ENCODE measurements at places on chromosomes 5 and 9.
A peak's percentile ranks its signal among the peaks of the same experiment; 100 is the strongest.

GRCh38 chr5:87389296-87390034 lies 23.3 kb downstream of the CCNH start:
- DNase-seq, result no peak

DNA sequence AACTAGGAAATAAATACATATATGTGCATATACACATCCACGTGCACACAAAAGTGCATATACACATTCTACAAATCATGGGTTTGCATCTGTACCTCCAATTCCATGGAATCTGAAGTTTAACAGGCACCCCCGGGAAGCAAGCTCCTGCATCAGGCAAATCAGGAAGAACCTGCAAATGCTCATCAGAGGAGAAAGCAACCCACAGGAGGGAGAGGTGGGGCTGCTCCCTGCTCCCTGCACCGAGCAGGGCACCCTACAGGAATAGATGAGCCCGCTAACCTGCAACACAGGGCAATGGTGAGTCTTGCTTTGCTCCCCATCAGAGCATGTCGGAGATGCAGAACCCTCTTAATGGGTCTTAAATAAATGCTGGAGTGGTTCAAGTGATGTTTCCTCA lies 151.3 kb downstream of the DAB2IP start:
- DNase-seq, result no peak

DNA sequence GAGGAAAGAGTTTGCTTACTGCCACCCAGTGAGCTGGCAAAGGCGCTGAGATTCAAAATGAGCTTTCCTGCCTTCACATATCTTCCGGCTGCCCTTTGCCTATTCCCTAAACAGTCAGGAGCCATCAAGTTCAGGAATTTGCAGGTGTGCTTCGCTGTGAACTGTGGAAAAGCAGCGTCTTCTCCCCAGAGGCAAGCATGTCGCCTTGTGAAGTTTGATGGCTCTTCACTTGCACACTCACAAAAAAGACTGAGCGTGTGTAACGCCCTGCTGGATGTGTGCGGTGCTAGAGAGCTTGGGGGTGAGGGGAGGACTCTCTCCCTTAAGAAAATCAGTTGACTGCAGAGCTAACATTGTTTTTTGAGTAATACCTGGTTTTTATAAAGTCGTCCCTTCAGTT lies 288.7 kb downstream of the DOCK8 start:
- DNase-seq, result no peak

DNA sequence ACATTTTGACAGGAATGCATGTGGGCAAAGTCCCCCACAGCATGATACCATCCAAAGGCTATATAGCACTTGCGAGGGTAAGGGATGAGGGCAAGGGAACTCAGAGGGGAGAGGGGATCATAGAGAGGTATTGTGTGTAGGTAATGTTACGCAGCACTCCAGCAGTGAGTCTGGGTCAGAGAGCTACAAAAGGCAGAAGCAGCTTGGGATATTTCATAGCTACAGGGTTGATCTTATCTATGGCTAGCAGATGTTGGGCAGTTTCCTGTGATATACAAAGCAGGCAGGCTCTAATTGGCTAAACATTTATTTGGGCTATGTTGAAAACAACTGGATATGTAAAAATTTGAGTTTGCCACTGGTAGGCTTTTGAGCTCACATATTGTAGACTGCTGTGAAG lies 17.8 kb upstream of the SLCO4C1 start:
- DNase-seq, result no peak

- peak; percentile 92 for DNase-seq
Measured at GRCh38 chr5:159878988-159879471, 37.3 kb upstream of the ADRA1B start.

DNA sequence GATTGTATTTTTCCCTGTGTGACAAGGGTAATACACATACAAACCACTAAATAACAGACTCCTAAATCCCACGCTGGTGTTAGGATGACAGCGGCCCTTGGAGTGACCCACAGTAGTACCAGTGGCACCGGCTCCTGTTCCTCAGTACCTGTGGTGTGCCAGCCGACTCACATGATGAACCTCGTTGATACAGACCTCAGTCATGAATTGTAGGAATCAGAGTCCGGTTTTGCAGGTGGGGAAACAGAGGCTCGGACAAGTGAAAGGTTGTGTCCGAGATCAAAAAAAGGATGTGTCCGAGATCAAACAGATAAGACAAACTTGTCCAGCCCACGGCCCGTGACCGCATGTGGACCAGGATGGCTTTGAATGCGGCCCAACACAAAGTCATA lies 78.0 kb downstream of the AMBP start:
- DNase-seq, result no peak

DNA sequence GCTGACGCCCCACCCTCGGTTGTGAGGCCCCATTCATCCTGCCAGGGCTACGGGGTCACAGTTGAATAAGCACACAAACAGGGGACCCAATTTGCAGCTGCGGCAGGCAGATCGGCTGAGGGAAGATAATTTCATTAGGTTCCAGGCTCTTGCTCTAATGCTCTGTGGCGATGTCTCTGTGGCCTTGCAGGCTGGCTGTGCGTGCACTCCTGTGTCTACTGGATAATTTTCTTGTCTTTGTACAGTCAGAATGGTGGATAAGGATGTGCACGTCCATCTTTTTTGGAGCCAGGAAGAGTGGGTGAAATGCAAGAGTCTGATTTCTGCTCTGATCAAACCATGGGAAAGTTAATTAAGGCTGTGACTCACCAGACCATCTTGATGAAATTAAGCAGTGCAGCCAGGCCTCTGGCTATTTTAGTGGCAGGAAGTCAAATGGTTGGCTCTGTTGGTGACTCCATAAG lies 39.2 kb downstream of the NSG2 start:
- DNase-seq, result no peak

DNA sequence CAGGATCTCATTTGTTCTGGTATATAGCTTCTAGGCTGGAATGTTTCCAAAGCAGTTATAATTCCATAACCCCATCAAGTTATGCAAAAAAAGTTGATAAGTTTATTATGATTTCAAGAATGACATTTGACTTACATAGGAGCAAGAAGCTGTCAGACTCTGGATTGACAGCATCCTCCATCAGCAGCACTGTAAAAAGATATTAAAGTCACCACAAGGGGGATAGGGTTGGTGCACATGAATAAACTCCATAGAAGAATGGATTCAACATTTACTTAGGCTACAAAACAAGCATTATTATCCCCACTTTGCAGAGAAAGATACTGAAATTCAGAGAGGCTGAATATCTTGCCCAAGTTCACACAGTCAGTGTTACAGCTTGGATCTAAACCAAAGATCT lies 208.9 kb upstream of the SLC30A5 start:
- peak; percentile 17 for DNase-seq

- peak; percentile 7 for DNase-seq
Measured at GRCh38 chr5:26940994-26941393, 97.4 kb downstream of the CDH9 start.

GRCh38 chr9:116998305-116998704 lies 311.2 kb downstream of the TRIM32 start:
- peak; percentile 1 for DNase-seq

DNA sequence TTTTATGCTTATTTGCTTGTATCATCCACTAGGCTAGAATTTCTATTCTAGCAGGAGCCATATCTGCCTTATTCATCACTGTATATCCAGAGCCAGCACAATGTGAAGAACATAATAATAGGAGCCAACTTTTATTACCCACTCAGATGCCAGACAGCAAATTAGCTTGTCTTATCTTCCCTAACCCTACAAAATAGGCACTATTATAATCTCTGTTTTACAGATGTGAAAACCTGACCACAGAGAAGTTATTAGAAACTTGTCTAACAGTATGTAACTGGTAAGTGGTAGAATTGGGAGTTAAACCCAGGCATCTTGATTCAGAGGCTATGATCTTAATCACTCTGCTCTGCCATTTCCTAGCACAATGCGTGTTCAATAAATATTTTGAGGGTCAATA lies 579.5 kb downstream of the CAAP1 start:
- DNase-seq, result no peak

DNA sequence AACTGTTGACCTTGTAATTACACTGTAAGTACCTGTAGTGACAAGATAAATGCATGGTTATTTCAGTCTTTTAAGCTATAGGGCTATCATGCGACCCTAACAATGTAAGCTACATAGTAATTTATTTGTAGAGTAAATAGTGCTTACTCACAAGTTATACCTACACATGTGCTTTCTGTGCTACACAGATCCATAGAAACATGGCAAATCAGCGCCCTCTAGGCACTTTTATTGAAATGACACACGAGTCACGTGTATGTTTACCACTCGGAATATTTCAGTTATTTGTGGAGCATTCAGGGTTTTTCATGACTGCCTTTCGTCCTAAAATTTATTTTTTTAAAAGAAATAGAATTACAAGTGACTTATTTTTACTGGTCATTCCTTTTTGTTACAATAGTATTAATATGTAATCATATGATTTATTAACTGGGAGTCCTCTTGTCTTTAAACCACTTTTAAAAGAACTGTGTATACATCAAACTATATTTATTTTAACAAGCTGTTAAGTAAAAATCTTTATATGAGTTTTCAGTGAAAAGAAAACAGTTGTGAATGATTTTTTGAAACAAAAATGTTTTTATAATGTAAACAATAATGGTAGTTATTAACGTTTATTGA lies 1242.3 kb upstream of the WWC1 start:
- peak; percentile 71 for DNase-seq

GRCh38 chr9:38682713-38683112 lies 37.2 kb downstream of the FAM240B start:
- peak; percentile 84 for DNase-seq

DNA sequence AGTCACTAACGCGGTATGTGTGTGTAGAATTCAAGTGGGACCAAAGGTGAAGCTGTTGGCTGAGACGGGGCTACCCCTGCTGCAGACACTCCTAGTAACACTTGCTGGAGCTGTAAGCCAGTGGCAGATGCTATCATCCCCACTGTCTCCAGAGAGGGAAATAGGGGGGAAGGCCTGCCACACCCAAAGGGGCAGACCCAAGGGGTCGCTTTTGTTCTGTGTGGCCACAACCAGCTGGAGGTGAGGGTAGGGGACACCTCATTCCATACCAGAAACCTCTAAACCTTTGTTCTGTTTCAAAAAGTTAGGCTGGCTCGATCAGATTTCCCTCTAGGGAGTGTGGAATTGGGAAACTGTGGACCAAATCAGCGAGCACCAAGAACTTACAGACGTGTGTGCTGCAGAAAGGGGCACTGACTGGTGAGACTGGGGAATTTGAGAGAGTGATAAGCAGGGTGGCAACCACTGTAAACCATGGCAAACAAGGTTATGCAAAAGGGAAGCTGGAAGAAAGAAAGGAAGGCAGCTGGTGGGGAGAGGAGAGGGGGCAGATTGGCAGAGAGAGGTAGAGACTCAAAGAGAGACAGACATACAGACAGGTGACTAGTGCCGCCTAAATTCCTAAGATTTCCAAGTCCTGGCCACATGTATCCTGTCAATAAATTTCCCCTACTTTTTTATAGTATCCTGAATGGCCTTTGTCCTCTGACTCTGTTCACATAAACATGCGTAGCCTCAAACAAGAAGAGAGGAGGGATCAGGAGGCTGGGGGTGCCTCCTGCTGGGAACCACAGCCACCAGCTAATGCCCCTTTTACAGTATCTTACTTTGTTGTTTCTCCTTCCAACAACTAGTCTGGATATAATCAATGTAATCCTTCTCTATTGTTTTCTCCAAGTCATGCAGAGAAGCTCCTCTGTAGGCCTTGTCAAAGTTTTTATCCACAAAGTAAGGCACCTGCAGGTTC lies 15.6 kb upstream of the SPATA24 start:
- DNase-seq, result no peak

DNA sequence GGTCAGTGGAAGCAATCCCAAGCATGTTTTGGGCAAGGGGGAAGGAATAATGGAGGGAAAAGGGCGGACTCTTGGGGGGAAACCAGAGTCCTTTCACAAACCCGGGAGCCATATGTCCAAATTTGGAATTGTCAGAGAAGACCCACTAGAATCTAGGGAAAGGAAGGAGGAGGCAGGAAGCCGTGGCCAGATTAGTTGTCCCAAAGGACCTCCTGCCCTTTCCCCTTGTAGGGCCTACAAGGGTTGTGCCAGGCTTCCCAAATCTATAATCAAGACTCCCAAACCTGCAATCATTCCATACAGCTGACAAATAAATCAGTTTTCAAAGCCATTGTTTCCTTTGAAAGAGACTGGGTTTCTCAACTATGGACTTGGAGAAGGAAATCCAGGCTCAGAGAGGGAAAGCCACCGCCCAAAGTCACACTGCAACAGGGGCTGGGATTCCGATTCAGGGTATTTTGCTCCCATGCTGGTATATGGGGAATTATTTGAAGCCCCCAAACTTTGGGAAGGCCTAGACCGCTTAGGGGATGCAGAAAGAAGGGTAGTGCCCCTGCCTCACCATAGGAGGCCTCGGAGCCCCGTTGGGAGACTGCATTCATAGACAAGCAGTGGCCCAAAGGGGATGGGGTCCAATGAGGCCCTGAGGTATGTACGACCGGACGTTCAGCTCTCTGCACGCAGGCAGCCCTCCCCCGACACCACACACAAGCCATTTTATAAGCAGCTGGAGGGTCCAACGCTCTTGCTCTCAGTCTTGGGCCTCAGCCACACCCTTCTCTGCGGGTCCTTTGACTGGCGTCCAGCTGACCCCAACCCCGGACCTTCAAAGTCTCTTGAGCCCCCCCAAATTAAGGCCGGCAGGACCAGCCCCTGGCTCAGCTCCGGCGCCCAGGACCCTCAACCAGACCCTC lies 815 bp downstream of the ANXA6 start:
- peak; percentile 27 for DNase-seq

DNA sequence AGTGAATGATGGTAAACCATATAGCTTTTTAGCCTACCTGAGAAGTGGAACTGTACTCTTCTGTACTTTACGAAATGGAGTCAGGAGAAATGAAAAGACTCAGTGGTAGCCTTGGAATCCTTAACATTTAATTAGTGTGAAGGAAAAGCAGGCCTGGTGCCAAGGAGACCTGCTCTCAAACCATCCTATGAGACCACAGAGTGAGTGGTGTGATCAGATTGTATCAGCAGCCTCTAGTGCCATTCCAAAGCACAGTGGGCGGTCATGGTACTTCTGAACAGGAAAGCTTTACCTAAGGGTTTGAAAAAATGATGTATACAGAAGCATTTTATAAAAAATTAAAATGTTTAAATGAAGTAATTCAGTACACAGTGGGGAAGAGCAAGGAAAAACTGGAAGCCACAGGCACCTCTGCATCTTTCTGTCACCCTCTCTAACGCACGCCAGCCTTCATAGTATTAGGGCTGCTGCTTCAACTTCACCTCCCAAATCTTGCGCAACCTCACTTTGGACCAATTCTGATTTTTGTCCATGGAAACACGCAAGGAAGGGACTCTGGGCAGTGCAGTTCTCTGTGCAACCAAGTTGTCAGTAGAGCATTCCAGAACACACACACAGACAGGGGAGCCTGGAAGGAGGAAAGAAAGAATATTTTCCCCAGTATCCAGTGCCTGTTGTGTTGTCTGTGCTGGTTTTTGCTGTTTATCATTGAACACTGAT lies 203.7 kb downstream of the SH3GL2 start:
- no peak for DNase-seq

GRCh38 chr9:128912270-128912853 lies 8.4 kb upstream of the PHYHD1 start:
- DNase-seq, result peak; percentile 89

GRCh38 chr5:124451721-124452383 lies 294.6 kb downstream of the ZNF608 start:
- no peak for DNase-seq

DNA sequence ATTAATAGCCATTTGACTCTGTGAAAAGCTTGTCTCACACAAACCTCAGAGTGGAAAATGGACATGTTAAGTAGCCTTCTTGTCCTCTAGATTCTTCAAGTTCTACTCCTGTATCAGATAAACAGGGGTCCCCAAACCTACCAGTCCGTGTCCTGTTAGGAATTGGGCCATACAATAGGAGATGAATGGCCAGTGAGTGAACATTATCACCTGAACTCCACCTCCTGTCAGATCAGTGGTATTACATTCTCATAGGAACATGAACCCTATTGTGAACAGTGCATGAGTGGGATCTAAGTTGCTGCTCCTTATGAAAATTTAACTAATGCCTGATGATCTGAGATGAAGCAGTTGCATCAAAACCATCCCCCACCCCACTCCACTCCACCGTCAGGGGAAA lies 136.3 kb downstream of the TMEM232 start:
- DNase-seq, result peak; percentile 37
